ENCODE measurements at places on chromosomes 11 and 22.

DNA sequence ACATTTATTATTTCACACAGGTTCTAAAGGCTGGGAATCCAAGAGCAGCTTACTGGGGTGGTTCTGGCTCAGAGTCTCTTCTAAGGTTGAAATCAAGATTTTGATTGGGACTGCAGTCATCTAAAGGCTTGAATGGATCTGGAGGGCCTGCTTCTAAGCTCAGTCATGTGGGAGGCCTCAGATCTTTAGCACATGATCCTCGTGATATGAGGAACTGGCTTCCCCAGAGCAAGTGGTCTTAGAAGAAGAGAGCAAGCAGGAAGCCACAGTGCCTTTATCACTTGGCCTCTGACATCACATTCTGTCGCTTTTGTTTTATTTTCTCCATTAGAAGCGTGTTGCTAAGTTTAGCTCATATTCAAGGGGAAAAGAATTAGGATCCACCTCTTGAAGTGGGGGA lies 88.9 kb downstream of the ARFGAP2 start:
- DNase-seq: no peak

DNA sequence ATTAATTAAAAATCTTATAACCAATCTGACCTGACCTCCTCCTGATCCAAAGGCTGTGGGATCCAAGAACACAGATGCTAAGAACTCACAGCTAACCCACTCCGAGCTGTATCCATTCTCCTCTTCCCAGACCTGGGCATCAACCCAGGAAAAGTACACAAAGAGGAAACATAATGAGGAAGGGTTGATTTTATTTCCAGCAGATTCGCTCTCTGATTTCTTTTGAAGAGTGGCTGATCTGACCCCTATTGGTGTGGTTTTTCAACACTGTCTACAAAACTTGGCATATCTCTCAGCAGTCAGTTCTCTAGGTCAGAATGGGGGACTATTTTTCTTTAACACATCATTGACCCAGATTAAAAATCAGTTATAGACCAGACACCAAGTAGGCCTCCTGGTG lies 201.9 kb upstream of the UBASH3B start:
- no peak for DNase-seq

DNA sequence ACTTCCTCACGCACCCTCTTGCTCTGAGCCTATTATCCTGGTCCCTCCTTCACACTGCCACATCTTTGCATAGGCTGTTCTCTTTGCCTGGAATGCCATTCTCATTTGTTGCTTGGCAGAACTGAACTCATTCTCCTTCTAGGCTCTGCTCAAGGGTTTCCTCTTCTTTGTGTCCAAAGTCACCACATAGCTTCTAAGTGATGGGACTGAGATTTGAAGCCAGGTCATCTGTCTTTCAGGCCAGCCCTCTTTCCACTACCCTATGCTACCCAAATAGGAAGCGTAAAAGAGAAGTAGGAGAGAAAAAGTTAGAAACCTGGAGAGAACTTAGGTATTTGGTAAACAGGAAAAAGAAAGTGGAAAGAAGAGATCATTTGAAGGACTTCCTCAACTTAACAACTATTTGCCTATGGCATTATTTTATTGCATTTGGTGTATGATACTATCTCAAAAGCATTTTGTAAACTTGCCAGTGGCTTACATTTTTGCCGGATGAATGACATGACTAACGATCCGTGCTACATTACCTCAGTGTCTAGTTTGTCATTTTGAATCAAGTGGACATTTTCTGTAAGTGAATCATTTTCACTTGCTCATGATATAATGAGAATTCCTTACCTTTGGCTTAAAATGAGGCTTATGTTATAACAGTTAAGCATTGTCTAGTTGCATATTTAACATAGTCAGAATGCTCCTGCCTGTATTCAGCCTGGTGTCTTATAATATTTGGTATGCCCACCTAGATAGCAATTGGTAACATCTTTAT lies 18.5 kb downstream of the NF2 start:
- DNase-seq: no peak

GRCh38 chr11:48172818-48173609 lies 43.6 kb upstream of the OR4B1 start:
- DNase-seq: peak; percentile 65

- no peak for DNase-seq
These were observed 47.7 kb downstream of the DNAJC24 start for GRCh38 chr11:31417357-31417756.

DNA sequence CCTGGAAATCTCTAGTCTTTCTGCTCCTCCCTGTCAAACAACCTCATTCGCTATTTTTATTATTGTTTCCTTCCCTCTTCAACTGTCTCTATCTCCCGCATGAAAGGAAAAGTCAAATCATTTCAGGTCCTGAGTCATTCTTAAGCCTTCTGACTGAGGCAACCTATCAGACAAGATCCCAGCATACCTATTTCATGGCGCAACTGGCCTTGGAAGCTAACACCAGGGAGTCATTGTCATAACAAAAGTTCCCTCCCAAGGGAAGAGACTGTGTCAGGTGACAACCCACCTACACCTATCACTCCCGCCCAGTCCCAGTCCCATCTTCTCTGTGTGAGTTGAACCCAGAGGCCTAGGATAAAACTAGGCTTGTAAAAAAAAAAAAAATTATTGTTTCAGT lies 10.2 kb upstream of the ARHGAP42 start:
- no peak for DNase-seq

All from GM13977 (cell line).